ENCODE measurements at places on chromosomes 2 and 18. TPM values are rescaled to one million over a fixed set of nuclear protein-coding genes. Genes with fewer than 3 reads are reported as not detected.

RGPD4 gene
- total RNA-seq: not detected

CXCR1 gene
- total RNA-seq: not detected

DES gene
- total RNA-seq: not detected

CDH2 gene
- total RNA-seq: 39.2 TPM

GRCh38 chr18:58186258-58186948, 142.4 kb downstream of the NEDD4L start:
- peak; percentile 89 for DNase-seq

GRCh38 chr2:138255670-138256069, 245.9 kb upstream of the SPOPL start:
- DNase-seq: no peak

- DNase-seq: no peak
Measured at GRCh38 chr2:203880557-203881125, 13.1 kb downstream of the CTLA4 start.

- peak; percentile 99 for DNase-seq
Measured at GRCh38 chr18:3652380-3653262, 202.6 kb downstream of the TGIF1 start.

DNA sequence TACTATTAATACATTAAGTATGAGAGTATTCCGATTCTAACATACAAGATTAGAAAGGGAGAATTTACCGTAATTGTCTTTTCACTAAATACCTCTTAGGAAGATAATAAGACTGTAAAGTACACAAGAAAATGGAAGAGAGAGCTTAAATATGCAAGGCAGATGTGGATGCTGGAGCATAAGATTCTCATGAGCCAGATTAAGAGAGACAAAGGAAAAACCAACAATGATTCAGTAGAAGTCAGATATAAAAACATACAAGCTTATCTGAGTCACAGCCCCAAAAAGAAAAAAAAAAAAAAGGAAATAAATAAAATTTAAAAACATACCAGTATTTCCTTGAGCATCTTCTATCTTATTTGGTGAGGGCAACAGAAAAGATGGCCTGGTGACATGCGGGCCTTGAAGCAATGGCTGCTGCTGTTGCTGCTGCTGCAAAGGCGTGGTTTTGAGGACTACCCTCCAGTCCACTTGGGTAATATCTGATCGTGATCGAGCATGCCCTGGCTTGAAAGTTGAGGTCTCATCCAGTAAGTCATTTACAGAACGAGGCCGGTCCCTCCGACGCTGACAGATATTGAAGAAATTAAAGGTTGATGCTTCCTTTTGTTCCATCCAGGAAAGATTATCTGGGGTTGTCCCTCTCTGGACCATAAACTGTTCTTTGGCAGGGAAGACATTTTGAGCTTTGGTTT, 24.5 kb downstream of the PLEKHM3 start:
- DNase-seq: peak; percentile 13

GRCh38 chr2:60759654-60760053, 3.6 kb downstream of the PAPOLG start:
- DNase-seq: no peak
